ENCODE measurements at places on chromosomes 1 and 21.

GRCh38 chr1:224274970-224275626, 54.9 kb downstream of the NVL start:
- DNase-seq: no peak

DNA sequence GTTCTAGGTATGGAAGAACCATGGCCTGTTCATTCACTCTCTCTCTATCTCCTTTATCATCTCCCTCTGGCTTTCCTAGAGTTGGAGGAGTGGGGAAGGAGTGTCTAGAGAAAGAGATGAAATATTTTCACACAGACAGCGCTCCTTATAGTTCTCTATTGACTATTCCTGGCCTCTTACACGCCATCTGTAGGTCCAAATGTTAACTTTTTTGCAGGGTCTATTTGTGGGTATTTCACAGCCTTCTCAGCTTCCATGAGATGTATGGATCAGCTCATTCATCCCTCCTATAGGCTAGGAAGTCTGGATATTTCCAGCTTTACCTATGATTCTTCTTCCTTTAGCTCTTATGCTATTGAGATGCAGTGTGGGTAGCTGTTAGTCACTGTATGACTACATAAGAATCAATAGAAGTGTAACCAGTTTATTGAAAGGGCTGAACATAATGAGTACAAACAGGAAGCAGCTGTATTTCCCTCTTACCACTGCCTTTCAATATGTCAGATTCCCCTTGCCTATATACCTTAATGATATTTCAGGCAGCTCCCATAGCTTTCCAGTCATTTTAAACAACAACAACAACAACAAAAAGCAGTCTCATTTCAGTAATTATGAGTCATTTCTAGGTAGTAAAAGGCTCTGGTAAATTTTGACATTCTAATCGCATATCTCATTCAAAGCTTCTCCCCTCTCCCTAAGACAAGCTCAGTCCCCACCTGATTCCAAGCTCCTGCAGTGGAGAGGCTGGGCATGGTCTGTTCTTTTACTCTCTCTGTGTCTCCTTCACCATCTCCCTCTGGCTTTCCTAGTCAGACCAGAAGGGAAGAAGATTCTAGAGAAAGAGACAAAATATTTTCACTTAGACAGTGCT, 149.5 kb downstream of the TTLL7 start:
- DNase-seq: no peak

GRCh38 chr1:100267284-100267683, 1.3 kb downstream of the RTCA start:
- no peak for DNase-seq

GRCh38 chr1:181396811-181397210, 86.5 kb upstream of the CACNA1E start:
- DNase-seq: no peak

GRCh38 chr1:90558754-90559378, 158.2 kb downstream of the BARHL2 start:
- no peak for DNase-seq

DNA sequence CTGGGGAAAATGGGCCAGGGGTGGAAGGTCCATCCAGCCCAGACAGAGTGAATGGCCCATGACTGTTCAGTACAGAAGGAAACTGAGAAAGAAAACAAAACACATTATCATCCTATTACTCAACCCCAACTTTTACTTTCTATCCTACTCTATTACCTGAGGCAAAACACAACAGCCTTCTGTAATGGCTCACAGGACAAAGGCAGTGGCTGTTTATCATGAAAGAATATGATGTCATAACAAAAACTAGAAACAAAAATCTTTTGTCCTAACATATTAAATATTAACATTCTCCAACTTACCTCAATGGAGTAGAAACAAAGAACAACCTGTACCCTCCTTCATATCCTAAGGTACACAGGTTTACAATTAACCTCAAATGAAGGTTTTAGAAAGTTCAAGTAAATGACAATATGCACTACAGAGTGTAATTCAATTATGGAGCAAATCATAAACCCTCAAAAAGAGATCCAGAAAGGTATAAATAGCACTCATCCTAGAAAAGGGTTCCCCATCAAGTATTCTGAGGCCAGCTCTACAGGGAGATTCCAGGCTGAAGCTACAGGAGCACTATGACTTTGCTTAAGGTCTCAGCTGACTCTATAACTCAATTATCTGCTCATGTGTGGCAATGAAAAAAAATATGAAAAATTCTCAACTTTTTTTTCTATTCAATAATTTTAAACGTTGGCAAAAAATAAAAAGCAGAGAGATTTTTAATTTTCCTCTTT, 15.1 kb downstream of the ELK4 start:
- DNase-seq: no peak

DNA sequence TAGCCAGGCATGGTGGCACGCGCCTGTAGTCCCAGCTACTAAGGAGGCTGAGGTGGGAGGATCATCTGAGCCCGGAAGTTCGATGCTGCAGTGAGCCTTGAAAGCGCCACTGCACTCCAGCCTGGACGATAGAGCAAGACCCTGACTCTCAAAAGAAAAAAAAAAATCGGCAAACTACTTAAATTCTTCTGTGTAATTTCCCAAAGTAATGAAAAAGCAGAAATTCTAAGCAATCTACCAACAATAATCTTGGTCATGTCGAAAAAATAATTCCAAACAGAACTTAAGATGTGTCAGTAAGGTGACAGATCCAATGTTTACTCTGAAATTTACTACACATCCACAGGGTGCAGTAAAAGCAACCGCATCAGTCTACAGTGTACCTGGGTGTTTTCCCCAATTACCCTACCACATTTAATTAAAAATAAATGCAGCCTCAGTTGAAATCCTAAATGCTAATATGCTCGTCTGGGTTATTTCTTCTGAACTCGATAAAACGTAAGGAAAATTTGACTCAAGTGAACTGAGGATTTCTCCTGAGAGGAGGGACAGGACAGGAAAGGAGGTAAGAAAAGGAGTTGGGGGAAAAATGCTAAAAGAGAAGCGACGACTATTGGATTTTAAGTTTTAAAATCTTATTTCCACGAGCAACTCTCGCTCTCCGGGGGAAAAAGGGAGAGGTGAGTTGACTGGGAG, 801 bp downstream of the EPRS1 start:
- DNase-seq: peak; percentile 18

DNA sequence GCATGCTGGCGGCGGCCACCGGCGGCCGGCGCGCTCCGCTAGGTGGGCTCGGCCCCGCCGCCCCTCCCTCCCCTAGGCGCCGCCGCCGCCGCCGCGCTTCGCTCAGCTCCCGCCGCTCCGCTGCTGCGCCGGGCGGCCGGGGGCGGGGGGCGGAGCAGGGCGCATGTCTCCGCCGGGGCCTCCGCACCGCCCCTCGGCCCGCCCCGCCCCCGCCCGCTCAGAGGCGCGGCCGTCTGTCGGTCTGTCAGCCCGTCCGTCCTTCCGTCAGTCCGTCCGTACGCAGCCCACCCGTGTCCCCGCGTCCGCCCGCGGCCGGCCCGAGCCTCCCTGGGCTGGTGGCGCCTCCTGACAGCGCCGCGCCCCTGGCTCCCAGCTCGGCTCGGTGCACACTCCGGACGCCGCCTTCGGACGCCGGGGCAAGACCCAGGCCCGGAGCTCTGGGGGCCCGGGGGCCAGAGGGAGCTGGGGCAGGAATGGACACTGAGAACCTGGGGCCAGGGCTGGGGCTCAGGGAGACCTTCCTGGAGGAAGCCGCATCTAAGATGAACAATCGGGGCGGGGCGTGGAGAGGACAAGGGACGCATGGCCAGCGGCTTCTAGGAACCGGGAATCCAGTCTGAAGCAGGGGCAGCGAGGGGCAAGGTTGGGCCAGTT, at the start of gene GPR153:
GPR153 (minus strand) TSS at position 138 of the 654 bp plus-strand sequence. CDS start 6,193 bp downstream, outside the sequence.
- no peak for DNase-seq
